WTC11 (cell line): ENCODE measurements at places on chromosomes 16 and 17. TPM values are rescaled to one million over a fixed set of nuclear protein-coding genes. Genes with fewer than 3 reads are reported as not detected.
A peak's percentile ranks its signal among the peaks of the same experiment; 100 is the strongest.

CHST4 gene
- 9.9 to 12.8 TPM (median 12.0 TPM) in 3 replicates for total RNA-seq

P2RX5 gene
- total RNA-seq, result 6.4 to 9.5 TPM (median 8.8 TPM) in 3 replicates

TRIM37 gene
- total RNA-seq, result 62.3 to 67.2 TPM (median 65.1 TPM) in 3 replicates

FCSK gene
- total RNA-seq, result 7.0 to 10.6 TPM (median 8.6 TPM) in 3 replicates

TMIGD1 gene
- total RNA-seq, result not detected in 3 replicates

HOXB8 gene
- not detected in 3 replicates for total RNA-seq

CDK5R1 gene
- 9.0 to 9.9 TPM (median 9.2 TPM) in 3 replicates for total RNA-seq

DNA sequence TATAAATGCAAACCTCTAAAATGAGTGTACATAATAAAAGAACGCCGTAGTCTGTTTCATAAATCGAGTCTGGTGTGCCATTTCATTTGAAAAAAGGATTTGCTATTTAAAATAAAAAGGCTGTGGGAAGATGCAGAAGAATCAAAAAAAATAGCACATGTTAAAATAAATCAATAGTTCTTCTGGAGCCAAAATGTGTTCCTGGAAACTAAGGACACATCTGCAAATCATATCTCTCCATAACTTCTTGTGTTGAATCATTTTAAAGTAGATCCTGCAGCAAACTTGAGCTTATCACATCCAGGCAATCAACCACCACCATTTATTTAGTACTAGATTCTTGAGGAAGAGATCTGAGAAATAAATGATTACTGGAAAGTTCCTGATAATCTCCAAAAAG lies 29.0 kb downstream of the XPO6 start:
- H3K4me3 ChIP-seq, result no peak overlapping the region
- no peak for DNase-seq
- no peaks in the 10 kb centered on the region for H3K27me3 ChIP-seq

GRCh38 chr16:86038926-86039310 lies 140.0 kb downstream of the IRF8 start:
- no peak overlapping the region for H3K27ac ChIP-seq
- DNase-seq, result no peak

GRCh38 chr16:55499281-55499680 lies 9.6 kb upstream of the LPCAT2 start:
- no peak overlapping the region for H3K4me3 ChIP-seq
- no peaks in the 10 kb centered on the region for H3K27me3 ChIP-seq
- H3K36me3 ChIP-seq, result peaks cover 4% of the 10 kb centered on the region; the same call in 1 of the 2 replicates
- no peak overlapping the region for H3K27ac ChIP-seq
- peaks cover 17% of the 10 kb centered on the region for H3K4me1 ChIP-seq

DNA sequence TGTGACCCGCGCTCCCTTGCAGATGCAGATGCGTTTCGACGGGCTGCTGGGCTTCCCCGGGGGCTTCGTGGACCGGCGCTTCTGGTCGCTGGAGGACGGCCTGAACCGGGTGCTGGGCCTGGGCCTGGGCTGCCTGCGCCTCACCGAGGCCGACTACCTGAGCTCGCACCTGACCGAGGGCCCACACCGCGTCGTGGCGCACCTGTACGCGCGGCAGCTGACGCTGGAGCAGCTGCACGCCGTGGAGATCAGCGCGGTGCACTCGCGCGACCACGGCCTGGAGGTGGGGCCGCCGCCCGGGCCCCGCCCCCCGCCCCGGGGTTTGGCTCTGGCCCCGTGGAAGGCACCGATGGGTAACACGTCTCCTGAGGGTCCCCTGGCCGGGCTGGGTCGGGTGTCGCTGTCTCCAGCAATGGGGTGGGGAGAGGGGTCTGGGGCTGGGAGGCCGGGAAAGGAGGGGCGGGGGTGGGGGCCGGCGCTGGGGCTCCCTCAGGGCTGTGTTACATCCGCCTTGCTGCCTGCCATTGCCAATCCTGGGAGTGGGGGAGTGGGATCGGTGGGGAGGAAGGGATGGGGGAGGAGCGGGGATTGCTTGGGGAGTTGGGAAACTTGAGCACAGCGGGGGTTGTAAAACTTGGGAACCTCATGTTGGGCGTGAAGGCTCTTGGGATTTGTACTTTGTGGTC lies 737 bp downstream of the NUDT16L1 start:
- H3K27me3 ChIP-seq, result no peaks in the 10 kb centered on the region
- peak overlapping the region; percentile 63 for H3K4me3 ChIP-seq

DNA sequence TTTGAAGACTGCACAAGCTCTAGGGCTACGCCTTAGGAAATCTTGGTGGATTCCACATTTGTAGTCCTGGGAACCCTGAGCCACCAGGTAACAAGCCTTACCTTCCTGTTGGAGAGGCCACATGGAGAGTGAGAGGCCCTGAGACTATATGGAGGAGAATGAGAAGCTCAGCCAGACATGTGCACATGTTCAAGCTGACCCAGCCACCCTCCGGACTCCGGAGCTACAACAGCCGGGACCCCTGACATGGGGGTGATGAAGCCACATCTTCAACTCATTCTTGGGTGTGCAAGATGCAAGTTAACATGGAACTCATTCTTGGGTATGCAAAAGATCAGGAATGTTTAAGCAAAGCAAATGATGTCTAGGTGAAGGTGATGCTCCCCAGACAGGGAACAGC lies 62.7 kb downstream of the GNA13 start:
- H3K4me1 ChIP-seq, result no peaks in the 10 kb centered on the region
- no peak for DNase-seq
- H3K27ac ChIP-seq, result no peak overlapping the region
- no peak overlapping the region for H3K4me3 ChIP-seq
- no peaks in the 10 kb centered on the region; the same call in 1 of the 2 replicates for H3K27me3 ChIP-seq
- H3K36me3 ChIP-seq, result no peaks in the 10 kb centered on the region

DNA sequence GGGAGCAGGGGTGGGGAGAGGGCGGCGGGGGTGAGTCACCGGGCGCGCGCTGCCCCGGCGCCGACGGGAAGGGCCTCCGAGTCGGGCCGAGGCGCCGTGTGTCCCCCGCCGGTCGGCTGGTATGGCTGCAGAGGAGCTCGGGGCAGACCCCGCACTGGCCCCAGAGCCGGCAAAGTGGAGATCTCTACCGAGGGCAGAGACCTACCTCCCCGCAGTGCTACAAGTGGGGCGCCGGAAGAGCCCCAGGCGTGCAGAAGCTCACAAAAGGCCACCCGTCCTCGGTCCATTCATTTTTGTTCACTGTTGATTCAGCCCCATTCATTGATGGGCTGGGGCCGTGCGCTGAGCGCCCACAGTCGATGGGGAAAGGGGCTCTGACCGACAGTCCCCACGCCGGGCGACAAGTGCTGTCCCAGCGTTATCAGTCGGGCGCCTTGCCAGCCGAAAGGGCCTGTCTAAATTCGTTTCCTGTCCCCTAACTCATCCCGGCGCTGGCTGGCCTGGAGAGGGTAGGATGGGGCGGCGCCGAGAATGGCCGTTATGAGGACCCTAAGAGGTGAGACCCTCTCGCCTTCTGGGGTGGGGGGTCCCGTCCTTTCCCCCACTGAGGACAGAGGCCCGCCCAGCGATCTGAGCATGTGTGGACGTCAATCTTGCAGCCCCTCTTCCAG lies 709 bp upstream of the ENO3 start:
- H3K36me3 ChIP-seq, result peaks cover 17% of the 10 kb centered on the region
- H3K4me3 ChIP-seq, result peak overlapping the region; percentile 85
- DNase-seq, result peak; percentile 58
- H3K27me3 ChIP-seq, result no peaks in the 10 kb centered on the region
- peak overlapping the region; percentile 96 for H3K27ac ChIP-seq
- peaks cover 44% of the 10 kb centered on the region for H3K4me1 ChIP-seq

DNA sequence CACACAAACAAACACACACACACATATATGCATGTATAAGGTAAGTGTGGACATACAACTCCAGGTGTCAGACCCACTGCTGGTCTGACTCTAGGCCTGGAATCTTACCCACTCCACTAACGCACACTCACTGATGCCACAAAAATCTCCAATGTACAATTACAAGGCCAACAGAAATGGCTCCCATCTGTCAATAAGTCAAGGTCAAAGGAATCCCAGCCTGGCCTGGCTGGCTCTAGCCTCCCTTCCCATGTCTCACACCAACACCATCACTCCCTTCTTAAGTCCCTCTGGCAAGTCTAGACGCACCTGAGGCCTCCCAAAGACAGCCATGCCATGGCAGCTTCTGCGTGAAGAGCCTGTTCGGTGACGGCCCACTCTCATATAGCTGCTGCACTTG lies 99.2 kb upstream of the CDYL2 start:
- H3K4me1 ChIP-seq, result no peaks in the 10 kb centered on the region
- no peaks in the 10 kb centered on the region for H3K36me3 ChIP-seq
- H3K4me3 ChIP-seq, result no peak overlapping the region
- H3K27me3 ChIP-seq, result no peaks in the 10 kb centered on the region
- no peak overlapping the region for H3K27ac ChIP-seq

DNA sequence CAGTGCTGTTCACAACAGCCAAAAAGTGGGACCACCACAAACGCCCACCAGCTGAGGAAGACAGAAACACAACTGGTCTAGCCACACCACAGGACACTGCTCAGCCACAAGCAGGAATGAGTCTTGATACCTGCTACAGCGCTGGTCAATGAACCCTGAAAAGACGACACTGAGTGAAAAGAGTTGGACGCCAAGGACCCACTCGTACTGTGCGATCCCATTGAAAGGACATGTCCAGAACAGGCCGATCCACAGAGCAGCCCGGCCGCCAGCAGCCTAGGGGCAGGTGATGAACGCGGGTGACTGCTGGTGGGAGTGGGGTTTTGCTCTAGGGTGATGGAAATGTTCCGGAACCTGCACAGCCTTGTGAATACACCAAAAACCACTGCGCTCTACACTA lies 10.6 kb upstream of the SLC38A8 start:
- H3K27ac ChIP-seq, result no peak overlapping the region
- DNase-seq, result no peak
- no peak overlapping the region for H3K4me3 ChIP-seq
- peaks cover 37% of the 10 kb centered on the region for H3K36me3 ChIP-seq
- no peaks in the 10 kb centered on the region for H3K4me1 ChIP-seq

- H3K27ac ChIP-seq, result no peak overlapping the region
- no peaks in the 10 kb centered on the region for H3K27me3 ChIP-seq
- H3K36me3 ChIP-seq, result no peaks in the 10 kb centered on the region
- H3K4me3 ChIP-seq, result no peak overlapping the region
These were observed 15.7 kb downstream of the MGAT5B start for GRCh38 chr17:76883744-76884525.

GRCh38 chr17:28528327-28529012 lies 22.3 kb downstream of the FOXN1 start:
- no peak overlapping the region for H3K27ac ChIP-seq
- no peak overlapping the region for H3K4me3 ChIP-seq

- H3K4me3 ChIP-seq, result no peak overlapping the region
- DNase-seq, result no peak
- no peaks in the 10 kb centered on the region for H3K36me3 ChIP-seq
- H3K27ac ChIP-seq, result no peak overlapping the region
- no peaks in the 10 kb centered on the region; the same call in 1 of the 2 replicates for H3K27me3 ChIP-seq
These were observed 2.3 kb downstream of the CCL4 start for GRCh38 chr17:36105781-36106492.

DNA sequence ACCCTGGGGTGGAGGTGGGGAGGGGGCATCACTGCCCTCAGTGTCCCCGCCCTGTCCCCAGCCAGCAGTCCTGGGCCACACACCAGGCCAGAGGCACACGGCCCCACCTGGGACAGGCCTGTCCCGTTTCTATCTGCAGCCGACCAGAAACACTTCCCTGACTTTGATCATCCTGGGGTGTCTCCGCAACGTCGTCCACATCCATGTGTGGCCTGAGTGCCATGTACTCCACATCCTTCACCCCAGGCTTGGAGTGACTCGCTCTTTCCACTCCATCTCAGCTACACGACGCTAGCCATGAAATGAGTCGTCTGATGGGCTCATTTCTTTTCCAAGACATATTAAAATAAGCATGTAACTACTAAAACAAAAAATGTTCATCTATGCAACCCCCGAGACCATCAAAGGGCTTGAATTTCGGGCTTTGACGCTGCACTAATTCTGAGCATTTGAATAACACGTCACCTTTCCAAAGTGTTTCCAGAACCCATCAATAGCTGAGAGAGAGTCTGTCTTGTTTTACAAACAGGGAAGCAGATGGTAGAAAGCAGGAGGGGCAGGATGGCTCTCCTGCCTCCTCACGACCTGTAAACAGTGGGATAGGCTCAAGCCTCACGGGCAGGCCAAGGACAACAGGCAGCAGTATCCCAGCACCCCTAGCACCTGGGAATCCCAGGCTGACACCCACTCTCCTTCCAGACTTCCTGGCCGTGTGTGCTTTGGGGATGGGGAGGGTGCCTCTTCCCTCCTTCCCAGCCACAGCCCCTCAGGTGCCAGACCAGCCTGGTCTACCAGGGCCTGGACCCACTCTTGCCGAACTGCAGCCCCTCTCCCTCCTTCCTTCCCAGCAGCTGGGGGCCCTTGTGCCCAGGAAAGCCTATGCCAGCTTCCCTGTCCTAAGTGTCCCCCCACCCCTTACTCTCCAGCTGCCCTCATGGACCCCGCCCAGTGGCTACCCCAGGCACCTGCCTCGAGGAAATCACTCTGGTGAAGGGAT lies 20.0 kb upstream of the RASD1 start:
- H3K27me3 ChIP-seq, result no peaks in the 10 kb centered on the region
- H3K36me3 ChIP-seq, result no peaks in the 10 kb centered on the region
- peak overlapping the region; percentile 67 for H3K27ac ChIP-seq
- no peak for DNase-seq

- peak overlapping the region; percentile 89 for H3K4me3 ChIP-seq
- no peak overlapping the region for H3K27ac ChIP-seq
- H3K4me1 ChIP-seq, result peaks cover 58% of the 10 kb centered on the region
- no peaks in the 10 kb centered on the region for H3K36me3 ChIP-seq
- H3K27me3 ChIP-seq, result peaks cover 14% of the 10 kb centered on the region
- DNase-seq, result peak; percentile 63
These were observed 1.3 kb downstream of the SHISA9 start for GRCh38 chr16:12902511-12903372.

- peaks cover 18% of the 10 kb centered on the region for H3K27me3 ChIP-seq
- H3K36me3 ChIP-seq, result no peaks in the 10 kb centered on the region
- H3K4me1 ChIP-seq, result peaks cover 51% of the 10 kb centered on the region
- no peak overlapping the region for H3K27ac ChIP-seq
These were observed 10.9 kb downstream of the MAF start for GRCh38 chr16:79589601-79590102.

- H3K4me3 ChIP-seq, result no peak overlapping the region
- H3K27me3 ChIP-seq, result peaks cover 4% of the 10 kb centered on the region
- H3K27ac ChIP-seq, result no peak overlapping the region
These were observed 16.0 kb upstream of the CCL17 start for GRCh38 chr16:57388359-57389086.

GRCh38 chr16:8935989-8936388 lies 27.7 kb downstream of the USP7 start:
- no peaks in the 10 kb centered on the region for H3K27me3 ChIP-seq
- H3K27ac ChIP-seq, result peak overlapping the region; percentile 34; the same call in 1 of the 2 replicates
- H3K4me3 ChIP-seq, result no peak overlapping the region
- H3K36me3 ChIP-seq, result no peaks in the 10 kb centered on the region

DNA sequence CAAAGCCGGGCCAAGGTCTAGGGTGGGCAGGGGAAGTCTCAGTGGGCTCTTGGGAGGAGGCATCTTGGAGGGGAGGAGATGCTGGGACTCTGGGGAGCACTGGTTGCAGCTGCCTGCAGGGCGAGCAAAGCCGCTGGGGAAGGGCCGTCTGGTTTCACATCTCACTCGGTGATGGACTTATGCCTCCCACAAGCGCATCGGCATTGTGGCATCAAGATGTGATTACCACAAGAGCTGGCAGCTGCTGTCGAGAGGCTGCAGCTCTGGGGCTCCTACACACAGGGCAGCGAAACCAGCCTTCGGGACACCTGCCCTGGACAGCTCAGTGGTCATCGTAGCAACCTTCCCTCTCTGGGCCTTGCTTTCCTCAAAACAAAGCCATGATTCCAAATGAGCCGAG lies 3.1 kb upstream of the KCNJ12 start:
- H3K4me3 ChIP-seq, result no peak overlapping the region
- no peak for DNase-seq
- H3K27me3 ChIP-seq, result peaks cover 36% of the 10 kb centered on the region
- H3K27ac ChIP-seq, result no peak overlapping the region
- no peaks in the 10 kb centered on the region for H3K36me3 ChIP-seq

- peaks cover 10% of the 10 kb centered on the region for H3K4me1 ChIP-seq
- no peak for DNase-seq
- no peak overlapping the region for H3K27ac ChIP-seq
- H3K27me3 ChIP-seq, result peaks cover 86% of the 10 kb centered on the region
These were observed 29.2 kb downstream of the SLFN11 start for GRCh38 chr17:35344262-35344661.
